Endothelial cell of umbilical vein (primary cell): ENCODE measurements at places on chromosomes 1 and 21. TPM values are rescaled to one million over a fixed set of nuclear protein-coding genes. Genes with fewer than 3 reads are reported as not detected.

The LCE2B gene
- not detected in 2 replicates for total RNA-seq

The NHLH1 gene
- total RNA-seq: 0.16 and 0.46 TPM in 2 replicates

- no peaks in the 10 kb centered on the region for H3K36me3 ChIP-seq
- no peak overlapping the region for H3K27ac ChIP-seq
- no peak for DNase-seq
- H3K27me3 ChIP-seq: no peaks in the 10 kb centered on the region
- no peak overlapping the region for H3K4me3 ChIP-seq
Observed at GRCh38 chr1:29387210-29387609, 150.9 kb downstream of the PTPRU start.

- no peak overlapping the region for H3K27ac ChIP-seq
- no peaks in the 10 kb centered on the region for H3K36me3 ChIP-seq
- H3K4me3 ChIP-seq: no peak overlapping the region
- peak; percentile 30 for DNase-seq
- H3K27me3 ChIP-seq: peaks cover 1% of the 10 kb centered on the region
Observed at GRCh38 chr1:44677201-44677766, 2.8 kb downstream of the ARMH1 start.

The RNU1-4 gene
- total RNA-seq: 1,319 and 2,019 TPM in 2 replicates

- no peak overlapping the region for H3K4me3 ChIP-seq
- H3K4me1 ChIP-seq: no peaks in the 10 kb centered on the region
- DNase-seq: no peak
- no peaks in the 10 kb centered on the region for H3K36me3 ChIP-seq
- no peak overlapping the region for H3K27ac ChIP-seq
- H3K27me3 ChIP-seq: no peaks in the 10 kb centered on the region
Observed at GRCh38 chr1:66206563-66207144, 327.3 kb upstream of the SGIP1 start.

- no peaks in the 10 kb centered on the region for H3K4me1 ChIP-seq
- no peak overlapping the region for H3K27ac ChIP-seq
Observed at GRCh38 chr1:181216591-181216994, 128.1 kb downstream of the IER5 start.

- DNase-seq: no peak
- no peaks in the 10 kb centered on the region for H3K36me3 ChIP-seq
- no peaks in the 10 kb centered on the region for H3K27me3 ChIP-seq
- H3K27ac ChIP-seq: no peak overlapping the region
- no peak overlapping the region for H3K4me3 ChIP-seq
Observed at GRCh38 chr1:16053781-16054502, 10.4 kb downstream of the CLCNKB start.
